ENCODE measurements at places on chromosomes 1 and 21.

- no peak overlapping the region for H3K4me3 ChIP-seq
- H3K4me1 ChIP-seq: peaks cover 84% of the 10 kb centered on the region
- H3K36me3 ChIP-seq: no peaks in the 10 kb centered on the region
These were observed 4.5 kb downstream of the EFNA3 start for GRCh38 chr1:155083052-155083541.

DNA sequence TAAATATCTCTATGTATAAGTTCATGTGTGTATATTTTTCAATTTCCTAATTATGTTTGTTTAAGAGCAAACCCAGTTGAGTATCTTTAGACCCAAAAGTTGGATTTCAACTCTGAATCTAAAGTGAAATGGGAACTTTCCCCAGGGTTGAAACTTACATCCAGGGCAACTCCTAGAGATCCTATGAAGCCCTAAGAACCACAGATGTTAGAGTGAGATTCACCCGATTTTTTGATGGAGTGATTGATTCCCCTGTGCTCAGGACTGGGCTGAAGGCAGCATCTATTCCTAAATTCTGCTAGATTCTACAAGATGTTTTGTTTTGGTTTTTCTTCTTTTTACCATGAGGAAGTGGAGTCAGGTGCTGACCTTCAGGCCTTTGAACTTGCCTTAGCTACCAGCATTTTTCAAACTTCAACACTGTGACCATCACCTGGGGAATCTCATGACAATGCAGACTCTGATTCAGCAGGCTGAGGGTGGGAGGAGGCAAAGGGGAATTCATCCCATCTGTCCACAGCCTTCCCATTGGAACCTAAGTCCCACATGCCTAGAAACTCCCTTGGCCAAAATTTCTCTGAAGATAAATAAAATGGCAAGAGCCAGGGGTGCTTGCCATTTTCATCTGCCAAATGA lies 145.5 kb downstream of the ETS2 start:
- no peaks in the 10 kb centered on the region for H3K36me3 ChIP-seq
- H3K4me3 ChIP-seq: no peak overlapping the region
- DNase-seq: no peak
- no peak overlapping the region for H3K27ac ChIP-seq
- H3K4me1 ChIP-seq: no peaks in the 10 kb centered on the region
- H3K27me3 ChIP-seq: peaks cover under 1% of the 10 kb centered on the region

- no peak for DNase-seq
- H3K4me1 ChIP-seq: no peaks in the 10 kb centered on the region
These were observed 38.1 kb downstream of the GNPAT start for GRCh38 chr1:231279081-231279480.

GRCh38 chr21:42248241-42248640 lies 29.3 kb downstream of the ABCG1 start:
- no peak overlapping the region for H3K4me3 ChIP-seq
- no peak overlapping the region for H3K27ac ChIP-seq
- DNase-seq: no peak
- H3K27me3 ChIP-seq: no peaks in the 10 kb centered on the region

DNA sequence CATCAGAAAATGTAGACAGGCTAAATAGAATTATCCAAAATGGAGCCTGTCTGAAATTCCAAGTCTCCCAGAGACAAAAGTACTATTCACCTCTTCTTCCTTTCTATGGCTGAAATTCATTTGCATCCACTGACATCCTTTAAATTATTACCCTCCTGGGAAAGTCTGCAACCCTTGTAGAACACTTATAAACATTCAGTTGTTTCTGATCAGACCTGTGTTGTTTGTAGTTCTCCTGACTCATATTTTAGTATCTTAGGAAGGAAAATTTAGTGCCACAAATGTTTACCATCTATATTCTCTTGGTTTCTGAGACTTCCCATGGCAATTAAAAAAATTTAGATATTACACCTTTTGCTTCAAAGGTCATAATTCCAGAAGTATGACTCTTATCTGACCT lies 69.6 kb upstream of the C1orf105 start:
- H3K27me3 ChIP-seq: no peaks in the 10 kb centered on the region
- peaks cover 5% of the 10 kb centered on the region for H3K4me1 ChIP-seq
- DNase-seq: no peak
- no peak overlapping the region for H3K27ac ChIP-seq
- H3K4me3 ChIP-seq: no peak overlapping the region

DNA sequence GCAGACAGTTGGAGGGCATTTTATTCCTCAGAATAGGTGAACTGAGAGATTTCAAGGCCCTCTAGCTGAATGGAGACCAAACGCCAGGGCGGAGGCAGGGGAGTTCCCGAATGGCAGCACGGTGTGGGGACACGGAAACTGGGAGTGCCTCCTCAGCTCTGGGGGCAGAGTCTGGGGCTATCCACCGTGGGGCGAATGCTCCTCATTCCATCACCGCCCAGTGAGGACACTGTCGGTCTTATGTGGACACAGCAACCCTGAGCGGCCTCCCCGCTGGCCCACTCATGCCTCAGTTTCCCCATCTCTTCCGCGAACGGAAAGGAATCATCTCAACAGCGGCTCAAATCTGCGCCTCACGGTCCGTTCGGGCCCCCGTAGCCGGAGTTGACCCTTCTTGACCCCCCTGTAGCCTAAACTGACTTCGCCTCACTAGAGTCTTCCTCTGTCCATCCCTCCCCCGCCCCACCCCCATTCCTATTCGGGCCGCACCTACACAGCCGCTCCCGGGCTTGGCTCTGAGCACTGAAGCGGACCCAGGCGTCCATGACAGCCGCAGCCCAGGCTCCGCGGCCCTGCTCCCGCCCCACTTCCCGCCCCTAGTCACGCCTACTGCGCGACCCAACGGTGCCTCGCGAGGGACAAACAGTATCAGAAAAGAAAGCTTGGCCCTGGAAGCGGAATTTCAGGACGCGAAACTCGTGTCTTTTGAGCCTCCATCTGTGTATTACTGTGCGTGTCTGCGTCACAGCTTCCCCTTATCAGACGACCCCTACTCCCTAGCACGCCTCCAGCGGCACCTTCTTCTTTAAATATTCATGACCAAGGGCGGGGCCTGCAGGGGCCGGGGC lies at the start of gene PEX11B:
Gene PEX11B, minus strand, starts transcription at position 574 of the 848 bp plus-strand sequence. Its CDS starts 29 bp downstream, at position 545.
- H3K4me1 ChIP-seq: peaks cover 31% of the 10 kb centered on the region
- peak within 1 kb of the TSS; percentile 52 for H3K27ac ChIP-seq
- H3K4me3 ChIP-seq: peak within 1 kb of the TSS; percentile 87
- peak; percentile 91 for DNase-seq
- H3K36me3 ChIP-seq: peaks cover 26% of the 10 kb centered on the region
- H3K27me3 ChIP-seq: no peaks in the 10 kb centered on the region

DNA sequence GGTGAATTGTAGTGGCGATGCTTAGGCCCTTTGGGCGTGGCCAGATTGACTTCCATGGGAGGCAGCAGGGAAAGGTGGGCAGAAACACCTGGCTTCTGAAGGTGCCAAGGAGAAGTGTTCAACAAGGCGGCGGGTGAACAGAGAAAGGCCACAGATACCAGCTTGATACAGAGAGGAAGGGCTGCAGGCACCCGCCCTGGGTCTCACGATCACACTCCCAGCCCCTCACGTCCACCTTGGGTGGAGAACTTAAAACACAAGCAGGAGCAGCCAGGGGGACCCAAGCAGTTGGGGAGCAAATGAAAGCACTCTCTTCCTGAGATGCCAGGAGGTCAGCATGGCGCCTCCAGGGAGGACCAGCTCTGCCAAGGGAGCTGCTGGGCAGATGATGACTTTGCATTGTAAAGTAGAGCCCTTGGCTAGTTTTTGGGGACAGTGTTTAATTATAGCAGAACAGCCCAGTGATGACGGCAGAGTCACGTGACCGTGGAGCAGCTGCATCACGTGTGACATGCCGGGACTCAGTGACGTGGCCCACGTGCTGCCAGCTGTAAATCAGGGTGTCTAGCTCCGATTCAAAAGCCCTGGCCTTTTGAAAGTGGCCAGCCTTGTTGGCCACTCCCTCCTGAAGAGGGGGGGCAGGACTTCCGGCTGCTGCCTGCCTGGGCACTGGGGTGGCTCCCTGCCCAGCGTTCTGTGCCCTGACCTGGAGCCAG lies 19.0 kb downstream of the SLC37A1 start:
- no peak for DNase-seq
- H3K27me3 ChIP-seq: no peaks in the 10 kb centered on the region
- no peak overlapping the region for H3K27ac ChIP-seq
- peaks cover 34% of the 10 kb centered on the region for H3K36me3 ChIP-seq

- H3K4me3 ChIP-seq: no peak overlapping the region
- H3K4me1 ChIP-seq: no peaks in the 10 kb centered on the region
These were observed 24.7 kb downstream of the DNAJC6 start for GRCh38 chr1:65334081-65334480.
